Endothelial cell of coronary artery (primary cell): ENCODE measurements at places on chromosomes 7 and 10. TPM values are rescaled to one million over a fixed set of nuclear protein-coding genes. Genes with fewer than 3 reads are reported as not detected.

Gene GDI2
- total RNA-seq: 561 and 578 TPM in 2 replicates

Gene PRLHR
- total RNA-seq: not detected in 2 replicates

Gene OR13A1
- not detected in 2 replicates for total RNA-seq

Gene HDAC9
- 1.8 and 6.0 TPM in 2 replicates for total RNA-seq

Gene CTAGE15
- 0.09 and 0.38 TPM in 2 replicates for total RNA-seq

Gene ODAD2
- total RNA-seq: 0.36 and 1.0 TPM in 2 replicates

Gene LHFPL3
- not detected in 2 replicates for total RNA-seq

Gene KAZALD1
- total RNA-seq: 1.1 and 1.7 TPM in 2 replicates

Gene CPN1
- not detected in 2 replicates for total RNA-seq

Gene GPRIN2
- not detected in 2 replicates for total RNA-seq

Gene ANLN
- 22.1 and 64.2 TPM in 2 replicates for total RNA-seq

Gene HGF
- total RNA-seq: 0.09 and 4.0 TPM in 2 replicates

Gene HMX3
- not detected in 2 replicates for total RNA-seq

Gene SYT15B
- total RNA-seq: 1.0 TPM in 1 of 2 replicates, not detected in the other

Gene FKBP6
- total RNA-seq: not detected in 2 replicates

Gene ANXA7
- total RNA-seq: 62.8 and 72.2 TPM in 2 replicates

Gene HMX2
- total RNA-seq: not detected in 2 replicates

Gene GOLGA7B
- total RNA-seq: under 0.01 TPM in 1 of 2 replicates, not detected in the other

Gene CYP3A7
- total RNA-seq: not detected in 2 replicates

Gene TMEM196
- total RNA-seq: not detected in 2 replicates

Gene ASB10
- total RNA-seq: not detected in 2 replicates

Gene AMPH
- total RNA-seq: 0.09 TPM in 1 of 2 replicates, not detected in the other

Gene ZNF727
- 0.09 TPM in 1 of 2 replicates, not detected in the other for total RNA-seq

Gene AASS
- 29.4 and 42.1 TPM in 2 replicates for total RNA-seq

Gene SEMA4G
- total RNA-seq: 0.63 and 0.94 TPM in 2 replicates

Gene EIF4EBP2
- 15.4 and 16.3 TPM in 2 replicates for total RNA-seq

Gene SLC25A13
- 14.5 and 23.6 TPM in 2 replicates for total RNA-seq

Gene TMEM229A
- not detected in 2 replicates for total RNA-seq
